Stimulated activated CD8-positive, alpha-beta memory T cell treated with anti-CD3 and anti-CD28 coated beads, Interleukin-2, amount 100 ng/mL, for 48 hours (primary cell): ENCODE measurements at places on chromosomes 5 and 9.

DNA sequence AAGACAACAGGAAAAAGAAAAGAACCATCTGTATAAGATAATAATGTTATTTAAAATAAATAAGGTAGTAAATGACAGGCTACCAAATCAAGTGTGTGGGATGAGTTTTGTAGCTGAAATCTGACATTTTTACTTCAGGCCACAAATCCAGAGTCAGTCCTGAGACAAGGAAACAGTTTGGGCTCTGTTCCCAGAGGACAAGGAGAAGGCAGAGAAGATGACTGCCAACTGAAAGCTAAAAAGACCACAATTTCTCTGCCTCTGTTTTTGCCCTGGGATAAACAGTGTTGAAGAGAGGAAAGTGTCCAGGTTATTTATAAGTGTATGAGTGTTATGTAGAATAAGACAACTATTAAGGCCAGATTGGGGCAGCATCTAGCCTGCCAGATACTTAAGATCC lies 180.5 kb downstream of the NFIB start:
- DNase-seq: no peak

- no peak for DNase-seq
Measured at GRCh38 chr5:106171132-106171531, 1499.6 kb downstream of the EFNA5 start.

GRCh38 chr5:86880785-86881492 lies 263.2 kb downstream of the COX7C start:
- no peak for DNase-seq

DNA sequence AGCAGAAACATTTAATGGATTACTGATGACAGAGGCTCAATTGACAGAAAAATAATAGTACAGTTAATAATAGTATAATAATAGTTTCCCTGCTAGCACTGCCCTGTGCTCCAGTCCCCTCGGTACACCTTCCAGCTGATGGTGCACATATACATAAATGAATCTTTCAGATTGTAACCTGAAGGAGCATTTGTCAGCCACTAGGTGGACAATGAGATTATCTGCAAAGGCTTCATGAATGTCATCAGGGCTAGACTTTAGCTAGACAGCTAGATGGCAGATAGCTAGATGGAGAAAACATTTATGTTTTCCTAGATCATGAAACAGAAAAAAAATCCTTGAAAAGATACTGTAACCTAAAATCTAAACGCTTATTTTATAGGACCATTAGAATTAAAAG lies 304.4 kb upstream of the SMC2 start:
- no peak for DNase-seq

DNA sequence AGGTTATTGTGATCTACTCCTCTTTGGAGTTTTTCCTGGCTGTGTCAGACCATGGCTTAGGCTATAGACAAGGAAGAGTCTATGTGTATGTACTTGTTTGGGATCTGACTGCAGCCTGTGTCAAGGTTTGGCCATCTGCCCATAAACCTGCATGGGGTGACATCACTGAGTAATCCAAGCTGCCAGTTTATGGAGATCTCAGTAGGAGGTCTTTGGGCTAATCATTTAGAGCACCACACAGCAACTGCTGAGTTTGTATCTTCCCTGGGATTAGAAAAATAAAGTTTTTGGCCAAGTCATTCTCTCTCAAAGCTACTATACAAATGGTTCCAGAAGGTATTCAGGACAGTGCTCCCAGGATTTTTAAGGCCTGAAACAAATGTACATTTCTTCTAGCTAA lies 65.5 kb upstream of the HSPB3 start:
- DNase-seq: no peak

DNA sequence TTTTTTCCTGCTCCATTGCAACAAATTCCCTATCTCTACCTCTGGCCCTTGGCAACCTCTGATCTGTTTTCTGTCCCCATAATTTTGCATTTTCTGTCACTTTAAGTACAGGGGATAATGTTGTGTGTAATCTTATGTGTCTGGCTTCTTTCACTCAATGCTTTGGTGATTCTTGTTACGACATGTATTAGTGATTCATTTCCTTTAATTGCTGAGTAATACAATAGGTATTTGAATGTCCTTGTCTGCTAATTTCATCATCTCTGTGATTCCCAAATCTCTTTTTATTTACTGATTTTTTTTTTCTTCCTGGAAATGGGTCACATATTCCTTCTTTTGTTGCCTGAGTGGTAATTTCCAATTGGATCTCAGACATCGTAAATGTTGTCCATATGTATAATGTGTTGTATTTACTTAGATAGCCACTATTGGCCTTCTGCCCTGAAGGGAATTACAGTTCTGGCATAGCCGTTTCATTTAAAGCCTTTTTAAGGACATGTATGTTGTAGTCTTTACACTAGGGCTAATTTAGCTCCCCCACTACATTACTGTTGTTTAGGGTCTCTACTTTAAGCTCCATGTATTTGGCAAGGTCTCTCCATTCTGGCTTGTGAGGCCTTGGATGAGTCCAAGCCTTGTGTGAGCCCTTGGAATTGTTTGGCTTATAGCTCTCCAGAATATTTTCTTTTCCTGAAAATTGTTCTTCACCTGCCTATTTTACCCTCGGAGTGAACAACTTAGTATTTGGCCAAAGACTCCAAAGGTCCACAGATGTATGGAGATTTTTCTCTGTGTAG lies 683.8 kb downstream of the LRRC70 start:
- no peak for DNase-seq

DNA sequence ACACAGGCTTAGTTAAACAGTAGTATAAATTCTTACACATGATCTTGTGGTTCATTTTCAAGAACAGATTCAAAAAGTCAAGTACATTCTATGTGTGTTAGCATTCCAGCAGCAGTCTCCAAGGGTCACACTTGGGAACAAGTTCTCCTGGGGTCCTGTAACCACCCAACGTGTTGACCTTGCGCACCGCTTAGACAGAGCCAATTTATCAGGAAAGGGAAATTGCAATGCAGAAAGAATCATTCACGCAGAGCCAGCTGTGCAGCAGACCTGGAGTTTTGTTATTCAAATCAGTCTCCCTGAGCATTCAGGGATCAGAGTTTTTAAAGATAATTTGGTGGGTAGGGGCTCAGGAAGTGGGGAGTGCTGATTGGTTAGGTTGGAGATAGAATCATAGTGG lies 8.5 kb upstream of the RXFP3 start:
- DNase-seq: no peak

- DNase-seq: no peak
Measured at GRCh38 chr5:513216-514100, 10.8 kb downstream of the SLC9A3 start.

- DNase-seq: no peak
Measured at GRCh38 chr9:74940600-74940999, 12.1 kb downstream of the C9orf40 start.

DNA sequence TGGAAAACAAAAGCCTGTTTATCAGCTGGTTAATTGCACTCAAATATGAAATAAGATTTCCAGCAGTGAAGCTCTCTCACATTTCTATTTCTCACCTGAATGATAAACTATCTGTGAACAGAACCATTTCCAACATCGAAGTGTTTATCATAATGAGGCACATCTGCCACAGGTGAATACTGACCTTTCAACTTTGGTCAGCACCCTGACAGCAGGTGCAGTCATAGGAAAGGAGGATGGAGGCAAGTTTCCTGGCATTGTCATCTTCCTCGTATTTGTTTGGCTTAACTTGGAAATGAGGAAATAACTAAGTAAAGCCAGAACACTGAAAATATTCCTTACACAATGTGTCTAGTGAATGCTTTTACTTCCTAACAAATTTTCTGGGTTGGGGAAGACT lies 716.4 kb downstream of the NR2F1-AS1 start:
- DNase-seq: no peak

DNA sequence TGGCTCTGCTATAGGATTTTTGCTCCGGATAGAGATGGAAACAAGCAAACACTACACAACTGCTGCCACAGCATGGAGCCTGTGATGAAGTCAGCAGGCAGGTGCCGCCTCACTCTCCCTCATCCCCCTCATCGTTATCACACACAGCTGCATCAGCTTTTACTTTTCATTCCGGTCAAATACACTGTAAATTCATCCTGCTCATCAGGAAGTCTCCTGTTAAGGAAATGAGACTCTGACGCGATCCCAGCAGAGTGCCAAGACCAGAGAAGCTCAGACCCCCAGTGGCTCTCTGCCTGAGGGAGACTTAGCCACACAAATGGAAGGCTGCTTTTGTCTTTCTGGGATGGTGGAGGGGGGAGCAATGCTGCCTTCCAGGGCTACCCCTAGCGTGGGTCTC lies 270.2 kb downstream of the ELAVL2 start:
- no peak for DNase-seq

DNA sequence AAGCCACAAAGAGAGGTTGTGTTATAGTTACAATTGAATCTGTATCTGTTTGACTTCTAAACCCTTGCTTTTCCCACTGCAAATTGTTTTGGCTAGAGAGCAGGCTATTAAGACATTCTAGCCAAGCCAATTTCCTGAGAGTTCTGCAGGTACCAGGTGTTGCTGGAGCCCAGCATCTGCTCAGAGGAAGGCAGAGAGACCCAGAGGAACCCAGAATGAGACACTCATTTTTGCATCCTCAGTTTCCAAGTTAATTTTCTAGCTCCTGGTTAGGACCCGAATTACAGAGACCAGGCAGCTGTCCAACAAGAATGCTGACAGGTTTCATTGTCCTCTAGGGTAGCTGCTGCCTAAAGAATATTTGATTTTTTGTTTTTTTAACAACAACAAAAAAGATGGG lies 266.2 kb downstream of the TRIM32 start:
- DNase-seq: no peak
